ENCODE measurements at places on chromosomes 11 and 22.

- no peak for DNase-seq
Measured at GRCh38 chr22:18121954-18122554, 11.4 kb downstream of the TUBA8 start.

DNA sequence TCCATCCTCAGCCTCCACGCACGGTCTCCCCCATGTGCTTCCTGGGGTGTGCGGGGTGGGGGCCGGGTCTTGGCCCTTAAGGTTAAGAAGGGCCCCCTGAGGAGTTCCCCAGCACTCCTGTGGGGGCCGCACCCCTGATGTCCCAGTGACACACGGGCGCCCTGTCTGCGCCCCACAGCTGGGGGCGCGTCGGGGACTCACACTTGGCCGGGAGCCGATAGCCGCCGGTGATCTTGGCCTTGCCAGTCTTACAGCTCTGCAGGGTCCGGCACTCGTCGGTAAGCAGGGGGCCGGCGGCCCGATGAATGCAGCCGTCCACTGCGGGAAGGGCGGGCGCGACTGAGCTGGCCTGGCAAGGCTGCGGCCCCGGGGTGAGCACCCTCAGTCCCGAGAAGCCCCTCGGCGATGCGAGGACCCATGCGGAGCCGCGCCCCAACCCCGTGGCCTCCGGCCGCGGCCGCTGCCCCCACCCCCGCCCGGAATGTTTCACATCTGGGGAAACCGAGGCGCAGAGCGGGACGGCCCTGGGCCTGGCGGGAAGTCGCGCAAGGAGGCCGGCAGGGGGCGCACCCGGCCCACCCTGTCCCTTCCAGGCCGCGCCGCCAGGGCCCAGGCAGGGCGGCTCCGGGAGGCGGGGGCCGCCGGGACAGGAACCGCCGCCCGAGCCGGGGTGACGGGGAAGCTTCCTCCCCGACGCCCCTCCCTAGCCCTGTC lies 13.9 kb downstream of the OTUB1 start:
- peak; percentile 41 for DNase-seq

DNA sequence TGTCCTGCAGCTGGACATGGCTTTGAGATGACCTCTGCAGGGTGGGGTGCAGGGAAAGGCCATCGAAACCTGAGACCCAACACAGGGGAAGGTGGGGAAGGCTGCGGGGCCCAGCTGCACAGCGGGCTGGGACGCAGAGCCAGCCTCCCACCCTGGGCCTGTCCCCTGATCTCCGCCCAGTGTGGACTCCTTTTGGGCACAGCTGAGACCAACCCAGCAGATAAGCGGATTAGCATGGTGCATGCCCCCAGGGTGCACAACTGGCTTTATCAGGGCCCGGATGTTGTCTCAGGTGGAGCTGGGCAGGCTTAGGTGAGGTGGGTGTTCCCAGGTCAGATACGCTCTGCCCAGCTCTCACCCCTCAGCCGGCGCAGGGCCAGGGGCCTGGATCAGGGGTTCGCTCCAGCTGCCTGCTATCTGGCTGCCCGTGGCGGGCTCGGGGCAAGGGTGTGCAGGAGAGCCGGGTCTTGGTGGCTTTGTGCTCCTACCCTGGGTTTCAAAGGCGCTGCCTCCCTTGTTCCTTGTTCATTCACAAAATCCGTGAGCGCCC lies 28.1 kb upstream of the MUC5AC start:
- no peak for DNase-seq

GRCh38 chr11:76793391-76794291 lies 10.5 kb downstream of the TSKU start:
- no peak for DNase-seq

DNA sequence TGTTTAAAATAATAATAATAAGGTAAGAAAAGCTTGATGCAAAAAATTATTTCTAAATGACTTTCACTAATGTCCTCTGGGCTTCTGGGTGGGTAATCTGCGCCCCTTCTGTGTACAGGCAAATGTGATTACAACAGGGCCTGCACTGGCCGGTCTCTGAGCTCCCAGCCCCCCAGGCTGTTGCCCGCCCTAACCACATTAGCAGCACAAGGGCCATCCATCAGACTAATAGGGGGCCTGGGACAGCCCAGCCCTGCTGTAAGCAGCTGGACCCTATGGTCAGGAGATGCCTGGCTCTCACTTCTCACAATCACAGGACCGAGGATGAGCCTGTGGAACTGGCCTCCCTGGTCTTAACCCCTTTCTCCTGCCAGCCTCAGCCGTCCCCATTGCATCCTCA lies 388.4 kb downstream of the BUD13 start:
- no peak for DNase-seq

DNA sequence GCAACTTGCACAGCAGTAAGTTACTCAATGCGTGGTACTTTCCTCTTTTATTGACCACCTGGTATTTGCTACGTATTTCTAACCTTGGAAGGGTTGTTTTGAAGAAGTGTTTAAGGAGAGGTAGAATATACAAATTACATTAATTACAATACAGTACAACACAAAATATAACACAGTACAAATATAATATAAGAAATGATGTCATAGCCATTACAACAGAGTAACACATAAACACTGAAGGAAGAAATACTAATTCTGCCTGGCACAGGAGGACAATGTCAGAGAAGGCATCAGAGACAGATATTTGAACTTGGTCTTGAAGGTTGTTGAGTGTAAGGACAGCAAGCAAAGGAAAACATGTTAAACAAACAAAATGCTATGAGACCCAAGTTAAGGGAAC lies 25.6 kb downstream of the PAK1 start:
- no peak for DNase-seq

DNA sequence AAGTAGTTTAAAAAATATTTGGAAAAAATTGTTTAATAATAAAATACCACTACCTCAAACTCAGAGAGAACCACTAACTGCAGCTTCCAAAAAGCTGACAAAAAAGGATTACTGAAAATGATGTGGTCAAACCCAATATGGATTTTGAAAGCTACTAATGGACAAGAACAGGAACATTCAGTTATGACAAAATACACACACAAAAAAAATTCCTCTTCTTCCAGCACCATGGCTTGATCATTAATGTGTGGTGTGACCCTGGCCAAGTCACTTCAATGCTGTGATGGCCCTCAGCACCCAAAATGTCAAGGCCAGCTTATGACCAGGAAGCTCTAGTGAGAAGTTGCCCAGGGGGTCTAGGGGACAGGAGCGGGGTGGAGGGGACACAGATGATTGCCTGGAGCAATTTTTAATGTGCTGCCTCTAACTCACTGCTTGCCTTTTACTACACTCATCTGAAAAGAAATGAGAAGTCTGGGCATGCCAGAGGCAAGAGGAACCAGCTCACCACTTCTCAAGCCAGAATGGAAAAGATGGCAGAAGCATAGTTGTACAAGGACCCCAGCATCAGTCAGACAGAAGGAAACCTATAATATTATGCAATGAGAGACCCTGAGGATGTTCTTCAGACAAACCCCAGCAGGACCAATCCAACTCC lies 2.2 kb downstream of the SMCO4 start:
- DNase-seq, result no peak

- no peak for DNase-seq
Measured at GRCh38 chr22:26466196-26466595, 17.4 kb downstream of the HPS4 start.

GRCh38 chr11:75986966-75987365 lies 172.0 kb downstream of the UVRAG start:
- no peak for DNase-seq

DNA sequence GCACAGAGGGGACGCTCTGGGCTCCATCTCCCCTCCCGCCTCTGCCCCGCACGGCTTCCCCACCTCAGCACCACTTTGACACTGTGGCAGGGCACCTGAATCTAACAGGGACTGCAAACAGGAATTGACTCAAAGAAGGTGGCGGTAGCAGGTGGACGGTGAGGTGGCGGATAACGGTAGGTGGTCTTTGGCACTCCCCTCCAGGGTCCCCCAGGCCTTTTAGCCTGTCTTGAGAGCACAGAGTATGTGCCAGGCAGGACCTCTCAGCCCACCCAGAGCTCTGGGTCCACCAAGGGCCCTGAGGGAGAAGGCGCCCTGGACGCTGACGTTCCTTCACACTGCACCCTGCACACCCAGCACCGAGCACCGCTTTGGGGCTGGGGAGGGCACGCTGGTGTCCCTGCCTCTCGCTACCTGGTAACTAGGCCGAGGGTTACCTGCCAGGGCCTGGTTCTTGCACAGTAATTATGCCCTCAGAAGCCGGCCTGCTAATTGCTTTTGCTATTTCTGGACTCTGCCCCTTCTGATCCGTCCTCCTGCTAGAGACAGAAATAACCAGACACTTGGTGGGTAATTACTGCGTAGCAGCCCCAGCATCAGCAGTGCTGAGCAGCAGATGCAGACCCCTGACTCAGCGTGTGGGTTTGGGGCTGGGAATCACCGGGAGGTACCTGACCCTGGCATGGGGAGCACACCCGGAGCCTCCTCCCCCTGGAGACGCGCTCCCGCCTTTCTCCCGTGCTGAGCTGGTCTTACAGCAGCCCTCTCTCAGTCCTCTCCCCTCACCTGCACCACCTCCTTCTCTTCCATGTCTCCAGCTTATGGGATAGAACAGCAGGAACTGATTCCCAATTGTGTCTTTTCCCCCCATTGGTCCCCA lies 103.3 kb upstream of the B3GAT1 start:
- DNase-seq, result no peak

- no peak for DNase-seq
Measured at GRCh38 chr22:42800451-42801251, 56.4 kb downstream of the ARFGAP3 start.

DNA sequence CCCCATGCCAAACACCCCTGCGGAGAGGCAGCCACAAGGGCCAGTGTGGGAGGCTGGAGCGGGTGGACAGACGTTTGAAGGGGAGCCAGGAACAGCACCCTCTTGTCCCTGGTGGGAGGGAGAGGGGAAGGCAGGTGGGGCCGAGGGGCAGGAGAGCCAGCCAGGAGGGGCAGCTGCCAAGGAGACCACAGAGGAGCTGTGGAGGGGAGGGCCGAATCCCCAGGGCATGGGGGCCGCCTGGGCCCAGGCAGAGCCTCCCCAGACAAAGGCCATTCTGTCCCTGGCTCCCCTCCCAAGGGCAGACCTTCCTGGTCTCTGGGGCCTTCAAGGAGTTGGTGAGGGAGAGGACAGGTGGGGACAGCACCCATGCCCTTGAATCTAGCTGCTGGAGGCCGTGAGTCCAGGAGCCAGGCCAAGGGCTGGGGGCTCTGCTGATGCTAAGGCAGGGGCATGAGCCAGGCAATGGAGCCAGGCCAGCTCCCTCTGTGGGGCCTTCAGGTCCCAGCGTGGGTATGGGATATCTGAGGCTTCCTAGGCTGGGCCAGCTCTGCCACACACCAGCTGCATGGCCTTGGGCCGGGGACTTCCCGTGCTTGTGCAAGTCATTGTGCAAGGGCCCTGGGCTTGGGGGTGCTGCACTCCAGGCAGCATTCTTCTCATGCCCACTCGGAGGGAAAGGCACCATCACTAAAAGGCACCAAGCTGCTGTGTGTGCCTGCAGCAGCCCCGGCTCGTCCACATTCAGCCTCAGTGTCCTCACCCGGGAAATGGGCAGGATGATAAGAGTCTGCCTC lies 11.4 kb downstream of the EMID1 start:
- DNase-seq, result no peak

DNA sequence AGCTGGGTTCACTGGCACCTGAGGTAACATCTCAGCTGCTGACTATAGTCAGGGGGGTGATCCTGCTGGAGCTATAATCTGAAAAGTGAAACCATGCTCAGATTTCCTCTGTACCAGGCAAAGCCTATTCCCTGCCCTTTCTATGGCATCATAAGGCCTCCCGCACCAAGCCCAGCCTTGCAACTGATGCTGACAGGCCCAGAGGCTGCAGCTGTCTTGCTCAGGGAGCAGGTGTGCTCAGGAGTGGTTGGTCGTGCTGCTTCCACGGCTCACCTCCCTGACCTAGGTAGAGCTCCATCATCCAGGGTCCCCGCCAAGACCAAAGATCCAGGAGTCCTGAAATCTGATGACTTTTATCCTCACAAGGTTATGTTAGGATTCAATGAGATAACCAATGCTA lies 121.7 kb downstream of the FEZ1 start:
- DNase-seq, result no peak
